ENCODE measurements at places on chromosomes 1 and 21.
A peak's percentile ranks its signal among the peaks of the same experiment; 100 is the strongest.

GRCh38 chr1:207815466-207815865 is 63.6 kb downstream of the CD46 start:
- no peak for DNase-seq

DNA sequence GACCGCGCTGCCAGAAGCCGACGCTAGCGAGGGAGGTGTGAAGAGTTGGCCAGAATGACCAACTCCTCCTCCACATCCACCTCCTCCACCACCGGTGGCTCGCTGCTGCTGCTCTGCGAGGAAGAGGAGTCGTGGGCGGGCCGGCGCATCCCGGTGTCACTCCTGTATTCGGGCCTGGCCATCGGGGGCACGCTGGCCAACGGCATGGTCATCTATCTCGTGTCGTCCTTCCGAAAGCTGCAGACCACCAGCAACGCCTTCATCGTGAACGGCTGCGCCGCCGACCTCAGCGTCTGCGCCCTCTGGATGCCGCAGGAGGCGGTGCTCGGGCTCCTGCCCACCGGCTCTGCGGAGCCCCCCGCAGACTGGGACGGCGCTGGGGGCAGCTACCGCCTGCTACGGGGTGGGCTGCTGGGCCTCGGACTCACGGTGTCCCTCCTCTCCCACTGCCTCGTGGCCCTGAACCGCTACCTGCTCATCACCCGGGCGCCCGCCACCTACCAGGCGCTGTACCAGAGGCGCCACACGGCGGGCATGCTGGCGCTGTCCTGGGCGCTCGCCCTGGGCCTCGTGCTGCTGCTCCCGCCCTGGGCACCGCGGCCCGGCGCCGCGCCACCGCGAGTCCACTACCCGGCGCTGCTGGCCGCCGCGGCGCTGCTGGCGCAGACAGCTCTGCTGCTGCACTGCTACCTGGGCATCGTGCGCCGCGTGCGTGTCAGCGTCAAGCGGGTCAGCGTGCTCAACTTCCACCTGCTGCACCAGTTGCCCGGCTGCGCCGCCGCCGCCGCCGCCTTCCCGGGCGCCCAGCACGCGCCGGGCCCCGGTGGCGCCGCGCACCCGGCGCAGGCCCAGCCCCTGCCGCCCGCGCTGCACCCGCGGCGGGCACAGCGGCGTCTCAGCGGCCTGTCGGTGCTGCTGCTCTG is 1.2 kb downstream of the GPR88 start:
- peak; percentile 30 for DNase-seq

GRCh38 chr1:171161431-171161830 is 23.7 kb upstream of the FMO2 start:
- DNase-seq: no peak

DNA sequence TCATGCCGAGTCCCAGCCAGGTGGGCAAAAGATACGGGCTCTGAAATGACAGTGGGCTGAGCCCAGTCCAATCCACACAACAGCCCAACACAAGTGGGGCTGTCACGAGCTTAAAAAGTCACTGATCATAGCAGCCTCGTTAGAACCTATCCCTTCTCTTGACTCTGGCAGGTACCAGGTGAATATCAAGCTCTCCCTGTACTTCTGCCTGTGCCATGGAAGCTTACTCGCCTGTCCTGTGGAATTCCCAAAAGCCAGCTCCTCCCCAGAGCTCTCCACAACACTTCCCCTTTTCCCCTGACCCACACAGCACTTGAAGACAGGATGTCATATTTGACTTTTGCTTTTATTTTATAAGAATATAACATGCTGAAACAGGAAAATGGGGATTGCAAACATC is 5.9 kb downstream of the RGS16 start:
- no peak for DNase-seq

DNA sequence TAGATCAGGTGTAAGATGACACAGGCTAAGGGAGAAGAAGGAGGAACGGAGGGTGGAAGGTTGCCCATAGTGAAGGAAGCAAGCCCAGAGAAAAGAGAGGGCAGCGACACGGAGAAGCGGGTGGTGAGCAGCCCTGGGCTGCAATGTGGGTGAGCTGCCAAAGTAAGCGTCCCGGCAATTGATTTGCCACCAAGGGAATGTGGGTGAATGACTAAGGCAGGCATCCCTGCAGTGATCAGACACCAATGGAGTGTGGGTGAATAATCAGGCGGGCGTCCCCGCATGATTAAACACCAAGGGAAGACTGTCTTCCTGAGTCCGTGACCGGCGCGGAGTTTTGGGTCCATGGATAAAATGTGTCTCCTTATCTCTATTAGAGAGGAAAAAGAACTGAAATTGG is 79.6 kb downstream of the UCHL5 start:
- DNase-seq: no peak

DNA sequence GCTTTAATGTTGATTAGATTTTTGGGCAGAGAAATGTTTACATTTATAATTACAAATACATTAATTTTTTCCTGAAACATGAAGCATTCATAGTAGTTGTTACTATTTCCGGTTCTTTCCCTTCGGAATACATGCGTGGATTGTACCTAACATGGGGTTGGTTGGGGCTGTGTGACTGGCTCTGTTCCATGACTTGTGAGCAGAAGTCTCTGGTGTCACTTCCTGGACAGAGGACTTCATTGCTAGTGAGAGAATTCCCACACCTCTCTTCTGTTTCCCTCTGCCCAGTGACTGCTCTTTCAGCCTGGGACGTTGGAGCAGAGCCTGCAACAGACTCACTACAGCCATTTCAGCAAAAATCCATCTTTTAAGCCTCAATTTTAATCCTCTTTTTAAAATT is 231.4 kb downstream of the GRIK1 start:
- DNase-seq: no peak

DNA sequence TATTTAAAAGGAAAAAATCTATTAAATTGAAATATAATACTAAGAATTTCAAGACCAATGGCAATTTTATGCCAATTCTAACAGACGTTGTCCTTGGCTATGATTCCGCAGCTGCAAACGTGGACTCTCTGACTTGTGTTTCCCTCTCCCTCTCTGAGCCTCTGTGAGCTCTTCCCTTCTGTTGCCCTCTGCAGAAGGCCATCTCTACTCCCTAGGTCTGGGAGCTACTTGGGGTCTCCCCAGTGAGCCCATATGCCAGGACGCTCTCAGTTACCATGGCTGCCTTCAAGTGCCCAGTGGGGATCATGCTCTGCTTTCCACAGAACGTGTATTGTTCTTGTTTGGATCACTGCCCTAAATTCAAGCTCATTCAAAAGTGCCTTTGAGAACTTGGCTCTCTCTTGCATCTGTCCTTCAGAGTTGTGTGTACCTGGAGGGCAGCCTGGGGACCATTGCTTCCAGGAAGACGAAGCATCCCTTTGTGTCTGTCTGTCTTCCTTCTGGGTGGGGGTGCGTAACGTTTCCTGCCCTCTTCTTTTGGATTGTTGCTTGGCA is 97.5 kb upstream of the TSPAN2 start:
- no peak for DNase-seq

DNA sequence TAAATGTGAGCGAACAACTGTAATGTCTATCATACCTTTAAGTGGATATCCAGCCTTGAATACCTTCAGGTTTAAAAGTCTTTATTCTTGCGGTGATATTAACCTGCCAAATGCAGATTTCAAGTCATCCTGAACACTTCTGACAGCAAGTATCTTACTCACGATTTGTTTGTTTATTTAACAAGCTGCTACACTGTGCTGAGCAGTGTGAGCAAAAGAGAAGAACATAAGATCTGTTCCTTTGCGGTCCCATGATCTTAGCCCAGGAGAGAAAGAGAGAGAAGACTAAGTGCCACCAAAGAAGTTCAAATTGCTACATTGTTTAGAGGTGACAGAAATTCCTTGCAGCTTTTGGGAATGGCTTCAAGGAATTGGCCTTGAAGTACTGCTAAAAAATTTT is 9.5 kb upstream of the IL24 start:
- no peak for DNase-seq

DNA sequence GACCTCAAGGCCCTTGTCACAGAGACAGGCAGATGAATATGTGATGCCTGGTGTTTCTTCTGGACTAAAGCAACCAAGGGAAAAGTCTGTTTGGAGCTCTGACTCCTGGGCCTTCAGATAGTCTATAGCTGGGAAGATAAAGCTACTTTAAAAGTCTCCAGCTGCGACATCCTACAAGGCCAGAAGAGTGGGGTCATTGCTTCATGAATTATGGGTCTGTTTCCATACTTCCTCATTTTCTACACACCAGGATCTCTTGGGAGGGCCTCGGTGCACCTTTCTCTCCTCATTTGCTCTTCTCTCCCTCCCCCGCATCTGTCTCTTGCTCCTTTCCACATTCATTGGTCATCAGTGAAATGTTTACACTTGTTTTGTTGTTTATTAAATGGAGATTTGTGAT is 44.8 kb downstream of the SYT2 start:
- no peak for DNase-seq

GRCh38 chr1:222546548-222547259 is 1.2 kb downstream of the HHIPL2 start:
- DNase-seq: no peak

DNA sequence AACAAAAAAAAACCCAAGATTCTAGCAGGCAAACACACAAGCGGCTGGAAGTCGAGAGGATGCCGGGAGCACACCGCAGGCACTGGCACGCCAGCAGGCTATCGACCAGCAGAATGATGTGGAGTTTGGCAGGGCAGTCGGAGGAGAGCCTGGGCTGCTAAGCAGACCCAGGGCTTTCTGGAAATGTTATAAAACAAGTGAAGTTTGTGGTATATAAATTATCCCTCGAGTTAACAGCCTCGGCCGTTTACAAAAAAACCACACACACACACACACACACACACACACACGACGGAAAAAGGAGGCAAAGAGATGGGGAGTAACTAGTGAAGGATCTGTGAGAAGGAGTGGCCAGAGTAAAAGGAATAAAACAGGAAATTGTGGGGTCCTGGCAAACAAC is 87.2 kb upstream of the IVNS1ABP start:
- no peak for DNase-seq

- DNase-seq: no peak
Measured at GRCh38 chr1:98749152-98749756, 87.7 kb downstream of the SNX7 start.

DNA sequence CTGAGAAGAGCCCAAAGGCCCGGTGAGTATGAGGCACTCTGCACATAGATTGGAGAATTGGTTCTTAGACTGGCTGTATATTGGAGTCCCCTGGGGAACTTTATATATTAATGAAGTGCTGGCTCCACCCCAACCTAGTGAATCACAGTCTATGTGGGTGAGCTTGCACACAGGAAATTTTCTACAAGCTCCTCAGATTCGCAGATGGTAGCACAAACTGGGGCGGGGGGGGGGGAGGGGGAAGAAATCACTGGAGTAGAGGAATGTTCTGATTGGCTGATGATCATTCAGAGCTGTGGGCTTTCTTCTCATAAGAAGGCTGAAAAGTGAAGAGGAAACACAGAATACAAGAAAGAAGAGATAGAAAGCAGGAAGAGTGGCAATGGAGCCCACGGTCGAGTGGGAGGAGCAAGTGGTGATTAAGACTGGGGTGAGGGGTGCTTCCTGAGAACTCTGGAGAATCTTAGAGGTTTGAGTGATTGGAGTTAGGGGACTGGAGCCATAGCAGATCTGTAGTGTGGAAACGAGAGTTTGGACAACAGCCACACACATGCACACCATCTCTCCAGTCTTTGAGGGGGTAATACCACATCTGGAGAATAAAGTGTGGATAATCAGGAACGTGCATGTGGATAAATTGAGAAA is 465.9 kb upstream of the DAB1 start:
- no peak for DNase-seq

- DNase-seq: no peak
Measured at GRCh38 chr1:62346886-62347285, 27.7 kb upstream of the KANK4 start.

DNA sequence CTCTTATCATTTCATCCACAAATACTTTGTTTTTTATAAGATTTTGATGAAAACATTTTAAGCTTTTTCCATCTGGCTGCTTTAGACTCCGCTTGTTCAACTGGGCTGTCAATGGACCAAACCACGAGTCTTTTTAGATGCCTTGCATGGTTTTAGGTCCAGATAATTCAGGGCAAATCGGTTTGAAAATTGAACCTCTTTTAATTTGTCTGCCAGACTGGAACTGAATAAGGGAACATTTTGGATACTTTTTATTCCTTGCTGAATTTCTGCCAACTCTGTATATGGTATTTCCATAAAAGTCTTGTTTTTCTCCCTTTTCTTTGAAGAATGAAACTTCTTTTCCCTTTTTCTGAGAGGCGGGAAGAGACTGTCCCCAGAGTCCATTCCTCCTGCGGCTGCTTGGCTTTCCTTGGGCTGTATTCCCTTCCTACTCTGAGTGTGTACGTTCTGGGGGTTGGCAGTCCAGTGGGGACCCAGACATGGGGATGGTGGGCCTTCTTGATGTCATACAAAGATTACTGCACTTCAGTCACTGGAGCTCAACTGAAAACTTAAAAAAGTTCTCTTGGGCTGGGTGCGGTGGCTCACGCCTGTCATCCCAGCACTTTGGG is 46.5 kb upstream of the CNN3 start:
- no peak for DNase-seq

- DNase-seq: no peak
Measured at GRCh38 chr1:107019166-107019565, 37.3 kb upstream of the PRMT6 start.

GRCh38 chr1:26853156-26853555 is 9.8 kb upstream of the SFN start:
- peak; percentile 82 for DNase-seq

DNA sequence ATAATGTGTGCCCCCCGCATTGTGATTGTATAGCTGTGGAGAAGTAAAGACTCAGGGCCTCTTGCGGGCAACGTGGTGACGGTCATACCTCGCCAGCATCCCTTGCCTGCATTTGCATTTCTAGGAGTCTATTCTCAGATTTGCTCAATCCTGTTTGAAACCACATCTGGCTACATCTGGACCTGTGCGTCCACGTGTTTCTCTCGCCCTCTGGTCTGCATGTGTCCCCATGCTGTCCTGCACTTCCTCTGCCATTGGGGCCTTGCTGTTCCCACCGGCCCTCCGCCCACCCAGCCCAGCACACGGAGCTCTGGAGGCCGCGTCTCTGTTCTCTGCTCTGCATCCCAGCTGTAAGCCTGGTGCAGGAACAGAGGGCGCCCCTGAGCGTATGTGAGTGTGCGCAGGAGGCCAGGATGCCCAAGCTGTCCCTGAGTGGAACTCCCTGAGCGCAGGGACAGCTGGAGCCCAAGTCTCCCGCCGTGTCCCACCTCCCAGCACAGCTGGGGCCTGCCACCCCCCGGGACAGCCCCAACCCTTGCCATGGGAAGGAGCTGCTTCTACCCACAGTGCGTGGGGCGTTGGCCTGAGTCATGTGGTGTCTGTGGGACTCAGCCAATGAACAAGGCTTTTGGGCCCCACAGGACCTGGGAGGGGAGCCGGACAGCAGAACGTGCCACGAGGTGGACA is 1.6 kb downstream of the KRTAP10-2 start:
- no peak for DNase-seq

DNA sequence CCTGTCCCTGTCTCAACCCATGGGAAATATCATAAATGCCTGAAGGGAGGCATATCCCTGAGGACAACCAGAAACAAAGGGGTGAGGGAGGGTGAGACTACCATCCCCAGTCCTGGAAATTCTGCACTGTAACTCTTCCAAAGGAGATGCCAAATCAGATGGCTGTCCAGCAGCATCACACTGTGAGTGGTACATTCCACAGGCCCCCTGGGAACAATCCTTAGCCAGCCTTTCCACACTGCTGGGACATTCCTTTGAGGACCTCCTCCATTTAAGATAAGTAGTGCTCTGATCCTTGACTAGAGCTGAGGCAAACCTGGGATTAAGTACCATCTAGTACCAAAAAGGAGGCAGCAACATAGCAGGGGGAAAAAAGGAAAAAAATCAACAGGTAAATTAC is 10.7 kb downstream of the IVL start:
- no peak for DNase-seq
